WTC11 (cell line): ENCODE measurements at places on chromosomes 1 and 21. TPM values are rescaled to one million over a fixed set of nuclear protein-coding genes. Genes with fewer than 3 reads are reported as not detected.

Gene EPHA2
- 31.4 to 44.4 TPM (median 31.7 TPM) in 3 replicates for total RNA-seq

DNA sequence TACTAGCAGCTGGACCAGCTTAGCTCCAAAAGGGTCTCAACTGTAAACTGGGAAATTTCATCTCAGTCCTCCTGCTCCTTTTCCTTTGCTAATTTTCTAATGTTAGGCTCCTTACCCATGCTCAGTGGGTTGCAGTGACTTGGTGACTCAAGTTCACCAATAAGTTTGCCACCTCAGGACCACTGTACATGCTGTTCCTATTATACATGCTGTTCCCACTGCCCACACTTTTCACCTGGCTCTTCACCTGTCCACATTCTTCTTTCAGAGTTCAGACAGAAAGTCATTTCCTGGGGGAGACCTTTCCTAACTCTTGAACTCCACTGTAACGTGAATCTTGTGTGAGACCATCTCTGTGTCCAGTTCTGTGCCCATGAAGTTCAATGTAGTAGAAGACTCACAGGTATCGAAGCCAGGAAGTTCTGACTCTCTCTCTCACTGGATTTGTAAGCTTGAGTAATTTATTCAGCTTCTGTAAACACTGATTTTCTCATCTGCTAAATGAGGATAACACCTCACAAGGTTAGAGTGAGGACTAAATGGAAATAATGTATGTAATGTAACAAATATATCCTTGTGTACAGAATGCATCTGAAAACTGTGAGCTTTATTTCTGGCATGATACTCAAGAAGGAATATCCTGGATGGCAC, 17.9 kb downstream of the CD2 start:
- H3K4me3 ChIP-seq, result no peak overlapping the region
- H3K4me1 ChIP-seq, result 0 out of 2 replicates have a peak, but pooled peaks cover 3% of the 10 kb centered on the region
- DNase-seq, result no peak
- H3K27ac ChIP-seq, result no peak overlapping the region
- H3K36me3 ChIP-seq, result no peaks in the 10 kb centered on the region
- H3K27me3 ChIP-seq, result no peaks in the 10 kb centered on the region

- H3K4me3 ChIP-seq, result no peak overlapping the region
- DNase-seq, result no peak
- no peak overlapping the region for H3K27ac ChIP-seq
- no peaks in the 10 kb centered on the region for H3K36me3 ChIP-seq
- no peaks in the 10 kb centered on the region for H3K4me1 ChIP-seq
- no peaks in the 10 kb centered on the region for H3K27me3 ChIP-seq
Measured at GRCh38 chr1:209215826-209216225, 367.7 kb upstream of the CAMK1G start.

DNA sequence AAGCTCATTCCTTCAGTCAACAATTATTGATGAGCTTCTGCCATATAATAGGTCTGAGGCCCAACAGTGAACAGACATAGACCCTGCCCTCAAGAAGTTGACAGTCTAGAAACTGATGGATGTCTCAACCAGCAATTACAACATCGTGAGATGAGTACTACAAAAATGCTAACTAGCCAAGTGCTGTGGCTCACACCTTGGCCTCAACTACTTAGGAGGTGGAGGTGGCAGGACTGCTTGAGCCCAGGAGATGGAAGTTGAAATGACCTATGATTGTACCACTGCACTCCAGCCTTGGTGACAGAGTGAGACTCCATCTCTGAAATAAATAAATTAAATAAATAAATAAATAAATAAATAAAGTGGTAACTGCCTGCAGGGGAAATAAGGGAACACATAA, 11.7 kb upstream of the PTP4A2 start:
- H3K36me3 ChIP-seq, result no peaks in the 10 kb centered on the region
- no peak overlapping the region for H3K27ac ChIP-seq
- H3K4me1 ChIP-seq, result peaks cover 26% of the 10 kb centered on the region
- H3K27me3 ChIP-seq, result no peaks in the 10 kb centered on the region
- no peak for DNase-seq

- H3K27me3 ChIP-seq, result no peaks in the 10 kb centered on the region
- DNase-seq, result no peak
- peaks cover 3% of the 10 kb centered on the region; the same call in 1 of the 2 replicates for H3K4me1 ChIP-seq
- no peak overlapping the region for H3K27ac ChIP-seq
Measured at GRCh38 chr1:43199093-43199726, 27.1 kb downstream of the CFAP57 start.

- peaks cover 7% of the 10 kb centered on the region for H3K27me3 ChIP-seq
- DNase-seq, result no peak
- H3K36me3 ChIP-seq, result peaks cover 60% of the 10 kb centered on the region
Measured at GRCh38 chr1:248404024-248404423, 1.2 kb downstream of the OR2T1 start.

Gene GREM2
- 0.07 to 0.17 TPM (median 0.11 TPM) in 3 replicates for total RNA-seq

GRCh38 chr1:59029411-59030167, 245.7 kb upstream of the JUN start:
- no peaks in the 10 kb centered on the region; the same call in 1 of the 2 replicates for H3K27me3 ChIP-seq
- H3K36me3 ChIP-seq, result no peaks in the 10 kb centered on the region
- no peaks in the 10 kb centered on the region for H3K4me1 ChIP-seq
- DNase-seq, result no peak
- no peak overlapping the region for H3K27ac ChIP-seq
- H3K4me3 ChIP-seq, result no peak overlapping the region

GRCh38 chr1:151501474-151501873, 9.7 kb upstream of the CGN start:
- no peaks in the 10 kb centered on the region for H3K27me3 ChIP-seq
- DNase-seq, result no peak
- H3K27ac ChIP-seq, result no peak overlapping the region
- no peak overlapping the region for H3K4me3 ChIP-seq

GRCh38 chr1:156914440-156914856, 6.0 kb upstream of the LRRC71 start:
- H3K27ac ChIP-seq, result no peak overlapping the region
- H3K4me1 ChIP-seq, result peaks cover 14% of the 10 kb centered on the region
- no peak for DNase-seq

DNA sequence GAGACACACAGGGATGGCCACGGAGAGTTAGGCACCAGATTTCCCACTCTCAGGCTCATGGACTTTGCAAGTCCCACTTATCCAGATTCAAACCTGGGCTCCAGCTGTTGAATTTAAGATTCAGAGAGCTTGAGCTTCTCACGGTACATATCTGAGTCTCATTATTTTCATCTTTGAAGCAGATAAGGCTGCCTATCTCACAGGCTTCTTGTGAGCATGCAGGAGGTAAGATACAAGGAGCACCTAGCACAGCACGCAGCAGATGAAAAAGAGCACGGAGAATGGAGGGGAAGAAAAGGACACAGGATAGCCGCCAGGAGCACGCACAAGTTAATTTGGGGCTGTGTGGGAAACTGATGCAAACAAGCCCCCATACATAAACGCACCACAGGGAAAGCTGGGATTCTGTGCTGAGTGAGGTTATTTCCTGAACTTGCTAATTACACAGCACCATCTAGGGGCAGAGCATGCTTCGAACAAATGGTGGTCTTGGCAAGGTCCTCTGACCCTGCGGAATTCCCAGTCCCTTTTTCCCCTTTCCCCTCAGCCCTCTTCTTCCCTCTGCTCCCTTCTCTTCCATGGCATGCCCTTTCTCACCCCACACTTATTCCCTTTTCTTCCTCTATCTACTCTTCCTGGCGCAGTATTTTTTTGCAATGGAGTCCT, 134.7 kb upstream of the VANGL1 start:
- H3K4me3 ChIP-seq, result no peak overlapping the region
- no peaks in the 10 kb centered on the region; the same call in 1 of the 2 replicates for H3K27me3 ChIP-seq
- H3K27ac ChIP-seq, result peak overlapping the region; percentile 5
- peak; percentile 40 for DNase-seq

GRCh38 chr1:152014943-152015342, 21.3 kb upstream of the S100A10 start:
- no peak overlapping the region for H3K4me3 ChIP-seq
- DNase-seq, result no peak
- no peaks in the 10 kb centered on the region for H3K36me3 ChIP-seq

DNA sequence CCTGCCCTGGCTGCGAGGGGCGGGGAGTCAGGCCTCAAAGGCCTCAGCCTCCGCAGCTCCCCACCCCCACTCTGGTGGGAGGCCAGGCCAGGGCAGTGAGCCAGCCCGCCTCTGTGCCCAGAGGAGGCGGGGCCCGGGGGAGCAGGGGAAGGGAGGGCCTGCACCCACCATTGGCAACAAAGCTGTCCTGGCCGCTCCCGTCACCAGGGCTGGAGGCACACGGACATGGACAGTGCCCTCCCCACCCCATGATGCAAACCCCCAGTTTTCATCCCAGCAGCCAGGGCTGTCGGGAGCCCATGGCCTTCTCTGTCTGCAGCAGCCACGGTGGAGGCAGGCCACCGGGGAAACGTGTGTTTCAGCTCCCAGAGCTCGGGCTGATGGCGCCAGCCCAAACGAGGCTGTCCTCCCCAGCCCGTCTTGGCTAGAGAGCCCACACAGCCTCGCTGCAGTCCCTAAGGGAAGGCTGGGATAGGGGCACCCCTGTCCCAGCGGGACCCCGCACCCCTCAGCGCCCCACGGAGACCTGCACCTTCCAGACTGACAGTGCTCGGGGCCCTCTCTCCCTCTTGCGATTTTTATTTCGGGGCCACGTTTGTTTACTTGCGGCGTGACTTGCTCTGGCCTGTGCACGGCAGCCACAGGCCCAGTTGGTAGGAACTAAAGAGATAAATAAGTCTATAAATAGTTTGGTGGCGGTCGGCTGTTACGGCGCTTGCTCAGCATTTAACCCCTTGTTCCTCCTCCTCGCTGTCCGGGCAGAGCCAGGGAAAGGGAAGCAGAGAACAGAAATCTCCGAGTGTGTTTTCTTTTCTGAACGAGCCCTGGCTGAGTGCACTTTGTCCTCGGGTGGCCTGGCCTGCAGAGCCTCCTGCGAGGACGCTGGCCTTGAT, 101.8 kb downstream of the PRDM16 start:
- no peaks in the 10 kb centered on the region for H3K36me3 ChIP-seq
- no peaks in the 10 kb centered on the region for H3K4me1 ChIP-seq
- peak overlapping the region; percentile 70 for H3K27ac ChIP-seq
- no peaks in the 10 kb centered on the region; the same call in 1 of the 2 replicates for H3K27me3 ChIP-seq
- H3K4me3 ChIP-seq, result no peak overlapping the region

Gene PPIAL4G
- total RNA-seq, result not detected in 3 replicates

- H3K27me3 ChIP-seq, result no peaks in the 10 kb centered on the region; the same call in none of the 2 replicates
- no peak overlapping the region for H3K27ac ChIP-seq
- H3K36me3 ChIP-seq, result no peaks in the 10 kb centered on the region
- peaks cover 8% of the 10 kb centered on the region for H3K4me1 ChIP-seq
- H3K4me3 ChIP-seq, result no peak overlapping the region
- no peak for DNase-seq
Measured at GRCh38 chr1:181514298-181515290, 31.3 kb downstream of the CACNA1E start.

GRCh38 chr1:50929376-50929958, 30.6 kb downstream of the FAF1 start:
- no peak overlapping the region for H3K27ac ChIP-seq
- no peaks in the 10 kb centered on the region for H3K36me3 ChIP-seq
- no peaks in the 10 kb centered on the region for H3K27me3 ChIP-seq

DNA sequence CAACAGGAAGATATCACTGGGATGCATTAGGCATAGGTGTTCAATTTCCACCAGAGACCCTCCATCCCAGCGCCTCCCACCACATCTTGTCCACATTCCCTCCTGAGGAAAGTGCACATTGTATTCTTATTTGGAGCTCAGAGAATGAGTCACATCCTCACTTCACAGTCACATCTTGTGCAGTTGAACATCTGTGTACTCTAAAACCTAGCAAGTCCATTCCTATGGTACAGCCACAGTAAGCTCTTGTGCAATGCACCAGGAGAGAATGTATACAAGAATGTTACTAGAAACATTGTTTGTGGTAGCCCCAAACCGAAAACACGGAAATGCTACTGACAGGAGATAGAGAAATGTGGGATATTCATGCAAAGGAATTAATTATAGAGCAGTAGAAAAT, 1.6 kb upstream of the KDF1 start:
- H3K27ac ChIP-seq, result no peak overlapping the region
- no peak for DNase-seq
- peaks cover 4% of the 10 kb centered on the region for H3K36me3 ChIP-seq
- H3K4me1 ChIP-seq, result peaks cover 20% of the 10 kb centered on the region
- no peaks in the 10 kb centered on the region; the same call in 1 of the 2 replicates for H3K27me3 ChIP-seq
- H3K4me3 ChIP-seq, result no peak overlapping the region

- no peaks in the 10 kb centered on the region; the same call in none of the 2 replicates for H3K27me3 ChIP-seq
- peaks cover 12% of the 10 kb centered on the region for H3K4me1 ChIP-seq
- H3K27ac ChIP-seq, result no peak overlapping the region
- no peaks in the 10 kb centered on the region for H3K36me3 ChIP-seq
Measured at GRCh38 chr1:110707232-110707631, 32.5 kb upstream of the KCNA3 start.

DNA sequence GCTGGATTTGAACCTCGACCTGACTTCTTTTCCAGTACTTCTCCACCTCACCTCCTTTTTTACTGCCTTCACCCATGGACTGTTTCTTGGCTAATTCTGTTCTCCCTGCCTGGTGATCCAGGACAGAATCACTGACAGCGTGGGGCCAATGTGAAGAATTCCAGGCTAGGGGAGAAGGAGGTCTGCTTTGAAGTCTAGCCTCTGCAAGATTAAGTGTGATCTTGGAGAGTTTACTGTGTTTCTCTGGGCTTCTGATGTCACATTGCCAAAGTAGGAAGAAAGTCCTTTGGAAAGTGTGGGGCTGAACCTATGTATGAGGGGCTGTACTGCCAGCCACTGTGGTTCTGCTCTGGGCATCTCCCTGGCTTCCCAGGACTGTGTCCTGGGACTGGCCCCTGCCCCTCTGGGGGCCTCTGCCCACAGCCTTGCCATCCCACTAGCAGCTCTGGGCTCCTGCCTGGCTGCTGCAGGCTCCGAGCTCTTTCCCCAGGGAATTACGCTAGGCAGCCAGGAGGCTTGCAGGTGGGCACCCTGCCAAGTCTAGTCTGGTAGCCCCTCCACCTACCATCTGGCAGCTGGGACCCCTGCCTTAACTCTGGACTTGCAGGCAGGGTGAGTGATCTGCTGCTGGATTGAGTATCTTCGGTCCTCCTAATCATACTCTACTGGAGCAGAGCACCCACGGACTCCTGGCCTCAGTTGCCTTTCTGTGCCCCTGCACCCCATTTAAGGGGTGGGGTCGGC, 52.2 kb downstream of the YARS1 start:
- H3K4me1 ChIP-seq, result peaks cover 69% of the 10 kb centered on the region
- peaks cover 28% of the 10 kb centered on the region for H3K36me3 ChIP-seq
- H3K4me3 ChIP-seq, result peak overlapping the region; percentile 89
- no peaks in the 10 kb centered on the region for H3K27me3 ChIP-seq
- DNase-seq, result no peak

Gene PPM1J
- total RNA-seq, result 19.3 to 23.5 TPM (median 22.6 TPM) in 3 replicates

GRCh38 chr1:206065547-206066145, 12.7 kb downstream of the RHEX start:
- no peak overlapping the region for H3K27ac ChIP-seq
- H3K27me3 ChIP-seq, result peaks cover 4% of the 10 kb centered on the region; the same call in 1 of the 2 replicates
- no peak overlapping the region for H3K4me3 ChIP-seq
- DNase-seq, result no peak

Gene AIRE
- 0.05 to 0.09 TPM in 2 of 3 replicates, not detected in the other for total RNA-seq

Gene AMY1B
- not detected in 3 replicates for total RNA-seq

Gene FMO1
- 0.30 TPM in 1 of 3 replicates, not detected in the others for total RNA-seq

DNA sequence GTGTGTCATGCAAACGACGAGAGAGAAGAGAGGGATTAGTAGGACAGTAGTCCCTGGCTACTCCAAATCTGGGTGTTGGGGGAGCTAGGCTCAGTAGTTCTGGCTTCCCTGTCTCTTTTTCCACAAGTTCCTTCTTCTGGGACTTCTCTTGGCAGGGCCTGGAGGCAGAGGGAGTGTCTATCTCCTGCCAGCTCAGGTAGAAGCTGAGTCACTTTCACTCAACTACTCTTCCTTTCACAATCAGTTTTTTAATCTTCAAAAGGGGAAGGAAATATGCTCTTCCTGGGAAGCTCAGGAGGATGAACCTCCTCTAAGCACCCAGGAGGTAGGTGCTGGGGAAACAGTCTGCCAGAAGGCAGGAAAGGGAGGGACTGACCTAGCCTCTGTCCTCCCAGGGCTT, 35.2 kb upstream of the MAGOH start:
- H3K4me1 ChIP-seq, result no peaks in the 10 kb centered on the region
- H3K27ac ChIP-seq, result no peak overlapping the region
- no peaks in the 10 kb centered on the region for H3K27me3 ChIP-seq
- H3K36me3 ChIP-seq, result peaks cover 66% of the 10 kb centered on the region
